ENCODE measurements at places on chromosomes 3 and 15.
A peak's percentile ranks its signal among the peaks of the same experiment; 100 is the strongest.

DNA sequence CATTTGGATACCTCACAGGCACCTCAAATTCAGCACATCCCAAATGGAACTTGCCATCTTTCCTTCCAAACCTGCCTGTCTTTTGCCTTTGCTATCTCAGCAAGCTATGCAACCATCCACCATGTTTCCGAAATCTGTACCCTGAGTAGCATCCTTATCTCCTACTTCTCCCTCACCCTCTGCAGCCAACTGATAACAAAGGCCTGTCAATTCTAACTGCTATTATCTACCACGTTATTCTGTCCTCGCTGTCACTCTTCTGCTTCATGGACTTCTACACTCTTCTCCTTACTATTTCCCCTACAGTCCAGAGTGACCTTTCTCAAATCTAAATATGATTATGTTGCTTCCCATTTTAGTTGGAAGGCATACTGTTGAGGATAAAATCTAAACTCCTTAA lies 25.5 kb upstream of the TAFA4 start:
- no peak for DNase-seq

DNA sequence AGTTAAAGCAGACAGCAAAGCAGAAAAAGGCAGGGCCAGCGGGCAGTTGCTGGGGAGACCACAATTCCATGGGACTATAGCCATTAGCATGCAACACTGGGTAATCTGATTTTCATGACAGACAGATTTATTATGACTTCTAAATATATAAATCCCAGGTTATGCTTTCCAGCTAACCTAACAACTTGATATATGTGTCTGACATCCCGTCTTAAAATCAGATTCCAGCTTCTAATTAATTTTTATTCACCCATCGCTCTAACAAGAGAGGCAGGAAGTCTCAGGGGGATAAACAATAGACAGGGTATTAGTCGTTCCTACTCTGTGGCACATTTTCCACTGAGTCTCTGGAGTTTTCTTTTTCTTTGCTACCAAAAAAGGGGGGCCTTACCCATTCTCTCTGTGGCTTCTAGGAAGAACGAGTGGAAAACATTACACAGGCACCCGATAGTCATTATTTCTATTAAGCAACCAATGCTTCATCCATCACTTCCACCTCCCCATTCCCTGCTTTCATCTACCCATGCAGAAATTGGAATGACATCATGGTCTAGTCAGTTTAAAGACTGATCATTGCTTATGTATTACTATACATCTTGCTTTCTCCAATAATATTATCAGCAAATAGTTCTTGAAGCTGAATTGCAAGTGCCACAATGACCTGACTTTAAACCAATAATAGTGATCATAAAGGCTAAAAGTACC lies 173.1 kb downstream of the FHIT start:
- no peak for DNase-seq

- no peak for DNase-seq
Observed at GRCh38 chr3:55910543-55910942, 423.4 kb upstream of the WNT5A start.

DNA sequence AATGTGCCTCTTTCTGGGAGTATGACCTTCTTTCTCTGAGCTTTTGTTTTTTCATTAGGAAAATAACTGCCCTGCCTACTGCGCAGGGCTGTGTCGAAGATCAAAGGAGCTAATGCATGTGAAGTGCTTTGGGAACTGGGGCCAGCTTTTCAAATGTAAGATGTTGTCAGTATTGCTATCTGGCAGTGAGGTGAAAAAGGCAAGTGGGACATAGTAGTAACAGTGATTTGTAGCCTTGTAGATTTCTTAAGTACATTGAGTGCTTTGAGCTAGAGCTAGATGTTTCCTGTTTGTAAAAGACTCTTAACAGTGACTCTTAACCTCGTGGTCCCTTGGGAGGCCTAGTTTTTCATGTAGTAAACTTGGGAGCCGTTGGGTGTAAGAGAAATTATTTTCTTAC lies 126.5 kb downstream of the ECT2 start:
- DNase-seq = no peak

GRCh38 chr3:28114893-28115292 lies 126.5 kb upstream of the CMC1 start:
- no peak for DNase-seq

- DNase-seq = no peak
Observed at GRCh38 chr3:38811822-38812221, 4.2 kb downstream of the SCN10A start.

- DNase-seq = no peak
Observed at GRCh38 chr15:96343113-96344059, 12.9 kb downstream of the NR2F2 start.

DNA sequence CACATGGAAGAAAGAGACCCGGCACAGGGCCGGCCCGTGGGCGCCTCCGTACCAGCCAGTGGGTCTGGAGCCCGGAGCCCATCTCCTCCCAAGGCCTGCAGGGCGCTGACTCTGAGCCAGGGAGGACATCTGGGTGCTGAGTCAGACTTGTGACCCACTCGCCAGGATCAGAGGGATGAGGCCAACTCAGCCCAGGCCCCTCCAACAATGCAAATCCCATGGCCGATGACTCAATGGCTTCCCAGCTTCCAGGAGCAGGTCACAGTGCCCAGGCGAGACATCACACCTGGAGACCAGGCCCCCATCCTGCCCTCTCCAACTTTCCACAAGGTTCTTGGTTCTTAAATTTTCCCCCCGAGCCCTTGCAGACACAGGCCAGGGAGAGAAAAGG lies 95.1 kb downstream of the LRIG1 start:
- no peak for DNase-seq

- DNase-seq = no peak
Observed at GRCh38 chr15:70788114-70789049, 25.0 kb upstream of the UACA start.

GRCh38 chr15:69783211-69783610 lies 314.5 kb downstream of the TLE3 start:
- no peak for DNase-seq

DNA sequence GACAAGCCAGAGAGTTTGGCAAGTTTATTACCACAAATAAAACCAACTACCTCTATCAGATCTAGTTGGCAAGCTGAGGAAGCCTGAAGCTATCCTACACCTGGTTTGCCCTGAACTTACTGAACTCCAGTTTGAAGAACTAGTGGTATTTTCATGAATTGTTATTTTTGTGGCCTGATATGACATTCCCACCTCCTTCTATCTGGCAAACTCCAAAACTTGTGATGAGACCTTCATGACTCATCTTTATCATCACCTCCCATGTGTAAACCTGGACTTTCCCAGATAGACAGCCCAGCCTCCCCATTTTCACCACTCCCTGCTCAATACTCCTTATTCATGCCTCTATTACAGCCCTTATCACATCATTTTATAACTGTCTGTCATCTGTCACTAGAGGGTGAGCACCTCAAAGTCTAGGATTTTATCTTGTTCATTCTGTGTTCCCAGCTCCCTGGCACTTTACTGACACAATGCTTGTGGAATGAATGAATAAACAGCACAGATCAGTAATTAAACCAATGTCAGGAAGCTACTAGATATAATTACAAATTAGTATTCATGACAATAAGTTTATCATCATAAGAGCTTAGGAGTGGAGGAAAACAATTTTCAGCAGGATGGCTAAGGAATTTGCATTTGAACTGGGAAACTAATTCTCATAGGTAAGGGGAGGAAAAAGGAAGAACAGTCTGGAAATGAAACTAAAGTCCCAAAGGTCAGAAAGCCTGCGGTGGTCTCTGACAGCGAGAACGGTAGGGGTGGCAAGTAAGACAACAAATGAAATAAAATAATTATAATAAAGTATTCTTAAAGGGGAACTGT lies 13.2 kb upstream of the TRANK1 start:
- DNase-seq = peak; percentile 17

GRCh38 chr3:53215816-53216215 lies 40.0 kb downstream of the TKT start:
- DNase-seq = no peak

GRCh38 chr15:26516102-26516980 lies 256.5 kb downstream of the GABRB3 start:
- DNase-seq = no peak

GRCh38 chr3:165742351-165742750 lies 94.9 kb downstream of the BCHE start:
- no peak for DNase-seq

DNA sequence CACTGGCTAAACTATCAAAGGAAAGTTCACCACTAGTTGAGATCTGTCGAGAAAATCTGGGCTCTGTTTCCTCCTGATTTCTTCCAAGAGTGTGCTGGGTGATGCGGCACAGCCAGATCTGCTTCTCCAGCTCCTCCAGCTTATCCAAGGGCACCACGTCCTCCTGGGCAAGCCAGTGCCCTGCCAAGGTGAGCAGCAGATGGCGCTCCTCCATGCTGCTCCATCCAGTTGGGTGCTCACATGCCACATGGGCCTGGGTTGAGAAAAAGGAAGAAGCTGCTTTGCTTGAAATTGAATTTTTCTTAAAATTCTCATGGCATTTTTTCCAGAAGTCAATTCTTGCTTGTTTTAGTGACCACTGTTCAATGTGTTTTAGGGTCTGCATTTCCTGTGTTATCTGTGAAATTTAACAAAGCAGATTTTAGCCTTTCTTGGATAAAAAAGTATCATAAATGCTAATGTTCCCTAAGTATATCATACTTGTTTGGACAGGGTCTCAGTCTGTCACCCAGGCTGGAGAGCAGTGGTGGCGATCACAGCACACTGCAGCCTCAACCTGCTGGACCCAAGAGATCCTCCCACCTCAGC lies 47.3 kb downstream of the EIF3J start:
- DNase-seq = peak; percentile 50

DNA sequence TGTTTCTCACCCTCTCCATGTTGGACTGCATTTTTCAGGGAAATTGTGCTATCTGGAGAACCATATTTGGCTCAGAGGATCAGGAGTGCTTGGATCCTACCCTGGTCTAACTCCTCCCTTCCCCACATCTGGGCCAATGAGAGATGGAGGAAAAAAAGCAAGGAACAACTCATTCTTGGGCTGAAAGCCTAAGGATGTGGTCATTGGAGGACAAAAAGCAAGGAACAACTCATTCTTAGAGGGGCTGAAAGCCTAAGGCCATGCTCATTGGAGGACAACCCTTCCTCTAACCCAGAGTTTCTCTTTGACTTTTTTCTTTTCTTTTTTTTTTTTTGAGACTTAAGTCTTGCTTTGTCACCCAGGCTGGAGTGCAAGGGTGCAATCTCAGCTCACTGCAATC lies 48.6 kb upstream of the CHRNB4 start:
- no peak for DNase-seq

DNA sequence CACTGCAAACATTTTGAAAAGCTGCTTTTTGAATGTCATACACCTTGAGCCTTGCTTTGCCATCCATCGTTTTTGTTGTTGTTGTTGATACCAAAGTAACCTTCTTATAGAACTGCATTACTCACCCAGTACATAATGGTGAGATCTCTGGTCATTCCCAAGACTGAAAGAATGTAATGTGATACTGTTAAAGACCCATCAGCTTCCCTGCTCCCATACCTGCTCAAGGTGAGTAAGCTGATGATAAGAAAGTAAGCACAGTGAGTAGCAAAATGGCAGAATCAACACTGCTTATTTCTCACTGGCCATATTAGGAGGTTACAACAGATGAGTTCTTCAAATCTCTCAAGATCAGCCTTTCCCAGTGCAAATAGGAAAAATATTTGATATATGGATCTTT lies 89.8 kb downstream of the CADPS start:
- no peak for DNase-seq

GRCh38 chr3:37712918-37713817 lies 148.5 kb upstream of the CTDSPL start:
- no peak for DNase-seq

- no peak for DNase-seq
Observed at GRCh38 chr3:108008931-108009639, 81.7 kb downstream of the CD47 start.

GRCh38 chr3:168443965-168444364 lies 348.2 kb upstream of the GOLIM4 start:
- no peak for DNase-seq

- DNase-seq = no peak
Observed at GRCh38 chr15:99431661-99432091, 134.1 kb upstream of the MEF2A start.

DNA sequence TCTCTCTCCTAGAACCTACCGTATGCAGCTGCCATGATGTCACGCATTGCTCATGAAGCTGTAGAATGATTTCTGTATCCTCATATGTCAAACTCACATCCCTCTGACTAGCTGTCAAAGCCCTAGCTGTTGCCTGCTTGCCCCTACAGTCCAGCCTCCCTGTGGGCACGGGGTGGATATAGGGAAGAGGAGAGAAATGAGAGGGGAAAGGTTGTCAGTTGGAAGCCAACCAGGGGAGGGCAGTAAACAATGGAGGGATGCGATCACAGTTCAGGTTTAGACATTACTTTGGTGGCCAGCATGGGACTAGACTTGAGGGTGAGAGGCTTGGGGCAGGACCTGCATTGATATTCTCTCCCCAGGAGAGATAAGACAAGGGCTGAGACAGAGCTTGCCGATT lies 1.7 kb upstream of the HDGFL3 start:
- DNase-seq = no peak

DNA sequence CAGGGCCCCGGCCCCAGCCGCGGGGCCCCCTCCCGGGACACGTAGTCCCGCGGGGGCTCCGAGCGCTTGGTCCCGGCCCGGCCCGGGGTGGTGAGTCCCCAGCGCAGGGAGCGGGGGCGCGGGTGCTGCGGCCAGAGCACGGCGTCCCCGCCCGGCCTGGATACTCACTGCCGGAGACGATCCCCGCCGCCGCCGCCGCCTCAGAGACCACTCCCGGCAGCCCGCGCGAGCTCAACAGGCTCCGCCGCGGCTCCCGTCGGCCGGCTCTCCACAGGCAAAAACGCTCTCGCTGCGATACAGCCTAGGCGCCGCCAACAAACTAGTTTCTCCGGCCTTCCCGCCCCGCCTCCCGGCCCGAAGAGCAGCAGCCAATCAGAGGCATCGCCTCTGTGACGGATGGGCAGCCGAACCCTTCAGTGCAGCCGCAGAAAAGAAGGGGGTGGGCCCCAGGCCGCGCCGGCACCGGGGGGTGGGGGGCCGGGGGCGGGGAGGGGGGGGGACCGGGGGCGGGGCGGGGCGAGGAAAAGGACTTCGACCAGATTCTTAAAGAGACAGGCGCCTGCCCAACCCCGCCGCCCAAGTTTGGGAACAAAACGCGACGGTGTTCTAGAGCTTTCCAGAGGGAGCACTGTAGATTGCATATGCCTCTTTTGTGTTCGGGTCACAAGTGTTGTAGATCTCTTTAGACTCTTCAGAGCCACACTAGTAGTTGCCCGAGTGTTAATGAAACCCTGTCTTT lies at the start of gene KLHL25:
KLHL25 (minus strand) TSS at position 328 of the 739 bp plus-strand sequence. CDS start 25,115 bp downstream, outside the sequence.
- DNase-seq = peak; percentile 95

DNA sequence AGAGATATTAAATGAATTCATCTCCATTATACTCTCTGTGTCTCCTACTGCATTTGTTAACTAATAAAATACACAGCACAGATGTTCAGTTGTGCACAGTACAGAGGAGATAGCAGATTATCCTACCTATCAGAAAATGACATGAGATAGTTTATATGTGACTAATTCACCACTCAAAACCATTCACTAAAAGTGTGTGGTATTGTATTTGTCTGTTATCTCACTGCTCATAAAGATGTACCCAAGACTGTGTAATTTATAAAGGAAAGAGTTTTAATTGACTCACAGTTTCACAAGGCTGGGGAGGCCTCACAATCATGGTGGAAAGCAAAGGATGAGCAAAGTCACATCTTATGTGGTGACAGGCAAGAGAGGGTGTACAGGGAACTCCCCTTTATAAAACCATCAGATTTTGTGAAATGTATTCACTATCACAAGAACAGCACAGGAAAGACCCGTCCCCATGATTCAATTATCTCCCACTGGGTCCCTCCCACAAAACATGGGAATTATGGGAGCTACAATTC lies 936.3 kb downstream of the ROBO1 start:
- DNase-seq = no peak

GRCh38 chr3:27671101-27671500 lies 51.0 kb downstream of the EOMES start:
- DNase-seq = no peak

GRCh38 chr3:71916747-71917369 lies 131.9 kb upstream of the PROK2 start:
- DNase-seq = no peak

Measured in CD4-positive, alpha-beta T cell treated with Interferon gamma for 1 hour (primary cell).